ENCODE measurements at places on chromosomes 1 and 21. TPM values are rescaled to one million over a fixed set of nuclear protein-coding genes. Genes with fewer than 3 reads are reported as not detected.

DNA sequence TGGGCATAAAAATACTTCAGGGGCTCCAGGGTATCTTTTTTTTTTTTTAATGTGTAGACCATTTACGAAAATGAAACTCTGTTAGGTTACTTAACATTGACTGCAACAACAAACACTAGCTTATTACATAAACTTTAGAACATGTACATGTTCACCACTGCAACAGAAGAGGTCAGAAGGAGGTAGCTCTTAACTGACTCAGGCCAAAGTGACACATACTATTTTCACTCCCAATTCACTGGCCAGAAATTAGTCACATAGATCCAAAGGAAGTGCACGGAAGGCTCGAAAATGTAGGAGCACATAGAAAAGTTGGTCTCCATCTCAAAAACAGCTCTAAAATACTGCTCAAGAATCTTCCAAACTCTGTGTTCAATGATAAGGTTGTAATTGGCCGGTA, 107.2 kb downstream of the AKT3 start:
- DNase-seq = no peak

DNA sequence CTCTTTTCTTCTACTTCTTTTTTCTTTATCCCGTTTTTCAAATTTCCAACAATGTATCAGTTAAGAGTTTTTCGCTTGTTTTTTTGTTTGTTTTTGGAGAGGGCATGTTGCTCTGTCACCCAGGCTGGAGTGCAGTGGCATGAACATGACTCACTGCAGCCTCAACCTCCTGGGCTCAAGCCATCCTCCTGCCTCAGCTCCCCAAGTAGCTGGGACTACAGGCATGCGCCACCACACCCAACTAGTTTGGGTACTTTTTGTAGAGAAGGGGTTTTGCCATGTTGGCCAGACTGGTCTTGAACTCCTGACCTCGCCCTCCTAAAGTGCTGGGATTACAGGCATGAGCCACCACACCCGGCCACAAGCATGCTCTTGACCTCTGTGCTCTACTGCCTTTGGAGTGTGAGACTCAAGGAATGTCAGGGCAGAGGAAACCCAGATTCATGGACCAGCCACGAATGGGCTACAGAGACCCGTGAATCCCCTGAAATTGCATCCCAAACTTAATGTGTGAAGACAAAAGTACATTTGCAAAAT, 65.1 kb upstream of the HSD17B7 start:
- DNase-seq = no peak

- no peak for DNase-seq
Measured at GRCh38 chr1:54825696-54826095, 24.6 kb upstream of the TTC22 start.

PCP4L1 gene
- total RNA-seq = not detected

MRPS21 gene
- total RNA-seq = 72.5 TPM

TSPAN2 gene
- total RNA-seq = 5.3 TPM
